ENCODE measurements at places on chromosomes 1 and 21.

DNA sequence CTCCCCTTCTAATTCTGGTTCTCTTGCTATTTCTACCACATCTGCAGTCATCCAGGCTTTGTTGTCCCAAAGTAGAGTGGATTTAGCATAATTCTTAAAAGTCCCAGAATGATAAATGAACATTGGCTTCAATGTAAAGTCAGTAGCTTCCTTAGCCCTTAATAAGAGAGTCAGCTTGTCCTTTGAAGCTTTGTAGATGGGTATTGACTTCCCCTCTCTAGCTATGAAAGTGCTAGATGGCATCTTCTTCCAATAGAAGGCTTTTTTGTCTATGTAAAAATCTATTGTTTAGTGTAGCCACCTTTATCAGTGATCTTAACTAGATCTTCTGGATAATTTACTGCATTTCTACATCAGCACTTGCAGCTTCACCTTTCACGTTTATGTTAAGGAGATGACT is 181.4 kb upstream of the B3GALT2 start:
- DNase-seq = no peak

GRCh38 chr1:46820076-46820475 is 21.2 kb downstream of the CYP4B1 start:
- DNase-seq = no peak

DNA sequence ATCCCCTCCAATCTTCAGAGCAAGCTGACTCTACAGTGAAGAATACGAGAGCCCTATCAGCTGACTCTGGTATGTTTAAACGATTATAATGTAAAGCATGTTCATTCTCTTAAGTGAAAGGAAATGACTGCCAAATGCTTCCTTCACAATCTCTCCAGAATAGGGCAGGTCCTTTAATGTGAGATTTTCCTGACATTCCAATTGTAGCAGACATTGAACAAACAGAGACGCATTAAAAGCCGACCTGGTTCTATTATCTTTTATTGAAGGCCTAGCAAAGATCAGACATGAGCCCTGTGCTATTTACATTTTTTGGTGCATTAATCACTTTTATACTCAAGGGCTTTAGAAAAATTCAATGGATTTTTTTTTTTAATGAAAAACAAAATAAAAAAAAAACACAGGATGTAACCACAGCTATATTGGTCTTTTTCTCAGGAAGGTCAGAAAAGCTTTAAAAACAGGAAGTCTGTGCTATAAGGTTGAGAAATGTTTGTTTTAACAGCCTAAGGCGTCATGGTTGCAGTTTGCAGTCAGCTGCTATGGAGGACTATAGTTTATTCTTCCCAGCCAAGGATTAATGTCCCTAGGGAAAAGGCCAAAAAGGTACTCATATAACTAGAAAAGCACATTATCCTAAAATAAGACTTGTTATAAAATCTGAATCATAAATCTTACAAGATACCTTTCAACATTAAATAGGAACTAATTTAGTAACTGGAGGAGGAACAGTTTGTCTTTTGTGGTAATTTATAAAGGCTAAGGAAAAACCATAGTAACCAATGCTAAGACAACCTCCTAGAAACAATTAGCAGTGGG is 104.8 kb downstream of the RERE start:
- DNase-seq = no peak

- no peak for DNase-seq
Observed at GRCh38 chr1:212432272-212432660, 454 bp upstream of the NENF start.

DNA sequence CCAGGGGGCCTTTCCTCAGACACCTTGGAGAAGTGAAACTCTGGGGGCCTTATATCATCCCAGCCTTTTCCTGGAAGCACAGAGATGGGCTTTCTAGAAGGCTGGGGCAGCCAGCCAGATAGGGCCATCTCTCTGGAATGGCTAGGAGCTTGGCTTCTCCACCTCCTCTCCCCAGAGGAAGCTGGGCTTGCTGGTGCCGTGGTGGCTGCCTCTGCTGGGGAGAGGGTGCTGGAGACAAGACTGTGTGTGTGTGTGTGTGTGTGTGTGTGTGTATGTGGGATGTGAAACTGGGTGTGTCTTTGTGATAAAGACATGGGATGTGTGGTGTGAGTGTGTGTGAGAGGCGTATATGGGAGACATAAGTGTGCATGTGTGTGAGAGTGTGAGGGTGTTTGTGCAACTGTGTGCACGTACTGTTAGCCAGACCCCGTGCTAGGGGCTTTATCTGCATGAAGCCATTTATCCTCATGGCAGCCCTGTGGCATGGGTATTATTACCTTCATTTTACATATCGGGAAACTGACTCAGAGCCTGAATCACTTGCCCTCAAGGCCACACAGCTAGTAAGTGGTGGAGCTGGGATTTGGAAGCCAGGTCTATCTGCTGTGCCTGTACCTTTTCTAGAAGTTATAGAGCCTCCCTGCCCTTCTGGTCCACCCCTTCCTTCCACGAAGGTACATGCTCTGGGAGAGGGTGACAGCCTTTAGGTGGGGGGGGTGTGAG is 44.2 kb downstream of the PTPRU start:
- DNase-seq = no peak

DNA sequence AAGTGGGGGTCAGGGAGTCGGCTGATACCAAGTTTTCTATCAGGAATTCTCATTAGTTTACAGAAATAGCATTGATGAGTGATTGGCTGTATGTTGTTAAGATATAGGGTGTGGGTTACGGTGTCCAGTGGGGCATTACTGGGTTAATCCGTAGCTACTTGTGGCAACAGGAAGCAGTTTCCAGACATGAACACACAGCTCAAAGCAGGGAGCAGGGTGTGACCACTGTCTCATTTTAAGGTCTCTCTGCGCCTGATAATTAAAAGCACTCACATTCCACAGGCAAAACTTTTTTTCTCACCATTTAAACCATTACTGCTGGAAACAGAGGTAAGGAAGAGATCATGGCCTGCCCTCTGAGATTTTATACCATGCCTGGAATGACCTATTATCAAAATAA is 114.9 kb downstream of the SIK1 start:
- DNase-seq = no peak

DNA sequence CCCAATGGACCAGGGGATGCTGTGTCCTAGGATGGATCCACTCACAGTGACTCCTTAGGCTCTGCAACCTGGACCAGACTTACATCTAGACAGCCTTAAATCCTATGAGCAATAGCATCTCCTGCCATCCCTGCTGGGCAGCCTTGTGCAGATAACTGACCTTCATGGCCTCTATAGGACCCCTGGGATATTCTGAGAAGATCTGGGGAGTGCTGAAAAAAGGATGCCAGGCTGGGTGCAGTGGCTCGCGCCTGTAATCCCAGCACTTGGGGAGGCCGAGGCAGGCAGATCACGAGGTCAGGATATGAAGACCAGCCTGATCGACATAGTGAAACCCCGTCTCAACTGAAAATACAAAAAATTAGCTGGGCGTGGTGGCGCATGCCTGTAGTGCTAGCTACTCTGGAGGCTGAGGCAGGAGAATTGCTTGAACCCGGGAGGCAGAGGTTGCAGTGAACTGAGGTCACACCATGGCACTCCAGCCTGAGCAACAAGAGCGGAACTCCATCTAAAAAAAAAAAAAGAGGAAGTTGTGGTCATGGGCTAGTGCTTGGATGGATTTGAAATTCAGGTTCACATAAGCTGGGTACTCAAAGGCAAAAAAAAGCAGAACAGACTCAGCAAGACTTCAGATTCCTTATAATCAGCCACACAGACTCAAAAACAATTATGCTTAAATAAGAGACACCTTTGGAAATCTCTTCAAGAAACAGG is 10.9 kb upstream of the SH2D1B start:
- DNase-seq = peak; percentile 2

GRCh38 chr1:12016182-12016581 is 3.1 kb upstream of the MIIP start:
- DNase-seq = no peak

- no peak for DNase-seq
Observed at GRCh38 chr1:117181630-117182041, 29.1 kb downstream of the VTCN1 start.

DNA sequence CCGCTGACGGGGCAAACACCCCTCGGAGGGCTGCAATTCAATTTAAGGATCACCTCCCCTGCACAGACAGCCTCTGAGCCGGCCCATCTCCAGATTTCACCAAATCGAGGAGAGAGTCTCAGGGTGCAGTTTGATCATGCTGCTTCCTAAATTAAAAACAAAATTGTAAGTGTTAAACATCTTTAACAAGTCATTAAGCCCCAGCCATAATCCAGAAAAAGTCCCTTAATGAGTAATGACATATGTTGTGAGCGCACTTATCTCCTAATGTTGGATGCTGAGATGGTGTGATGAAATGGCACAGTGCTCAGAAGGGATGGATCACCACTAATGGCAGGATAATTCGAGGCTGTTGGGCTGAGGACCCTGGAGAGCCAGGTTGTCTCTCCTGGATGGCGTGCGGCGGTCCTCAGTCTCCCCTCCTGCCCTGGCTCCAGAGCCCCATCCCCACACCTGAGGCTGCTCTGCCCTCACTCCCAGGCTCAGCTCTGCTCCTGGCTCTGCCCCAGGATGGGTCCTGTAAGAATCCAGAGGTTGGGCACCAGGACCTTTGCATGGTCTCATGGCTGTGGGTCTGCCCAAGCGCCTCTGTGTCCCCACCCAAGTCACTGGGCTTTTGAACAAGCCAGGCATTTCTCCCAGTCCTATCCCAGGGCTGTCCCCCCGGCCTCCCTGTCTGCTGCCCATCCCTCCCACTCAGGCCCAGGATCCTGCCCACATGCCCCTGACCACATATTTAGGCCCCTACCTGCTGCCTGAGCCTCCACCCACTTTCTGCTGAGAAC is 224.4 kb upstream of the POU3F1 start:
- DNase-seq = no peak

- no peak for DNase-seq
Observed at GRCh38 chr1:216325946-216326345, 97.3 kb downstream of the USH2A start.

DNA sequence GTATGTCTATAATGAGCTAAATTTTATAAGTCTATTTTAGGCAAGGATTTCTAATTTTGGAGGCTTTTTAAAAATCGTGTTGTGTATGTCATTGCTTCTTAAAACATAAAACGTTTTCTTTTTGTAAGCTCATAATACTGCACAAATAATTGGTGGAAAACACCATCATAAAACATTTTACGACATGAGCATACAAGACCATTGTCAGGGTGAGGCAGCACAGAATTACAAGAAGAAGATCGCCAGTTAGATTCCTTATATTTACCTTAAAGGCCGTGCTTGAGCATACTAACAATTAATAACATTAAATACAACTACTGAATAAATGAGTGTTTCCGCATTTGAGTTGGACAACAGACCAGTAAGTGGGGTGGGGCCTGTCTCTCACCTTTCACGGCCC is 19.1 kb upstream of the LMX1A start:
- no peak for DNase-seq

DNA sequence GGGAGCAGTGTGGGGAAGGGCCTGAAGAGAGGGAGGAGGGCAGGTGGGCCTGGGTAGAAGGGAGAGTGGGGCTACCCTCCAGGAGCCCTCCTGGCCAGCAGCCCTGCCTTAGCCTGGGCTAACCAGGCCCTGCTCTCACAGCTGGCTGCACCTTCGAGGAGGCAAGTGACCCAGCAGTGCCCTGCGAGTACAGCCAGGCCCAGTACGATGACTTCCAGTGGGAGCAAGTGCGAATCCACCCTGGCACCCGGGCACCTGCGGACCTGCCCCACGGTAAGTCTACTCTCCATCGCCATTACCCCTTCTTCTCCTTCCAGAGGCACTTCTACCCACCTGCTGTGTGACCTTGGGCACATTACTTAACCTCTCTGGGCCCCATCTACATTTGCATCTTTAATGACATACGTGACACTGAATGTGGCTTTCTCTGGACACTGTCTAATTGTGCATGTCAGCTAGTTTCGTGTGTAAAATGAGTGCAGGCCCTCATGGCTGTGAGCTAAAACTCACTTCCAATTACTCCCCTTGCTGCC is 18.9 kb downstream of the PTPRU start:
- DNase-seq = no peak

GRCh38 chr1:160519642-160520435 is 3.2 kb downstream of the SLAMF6 start:
- DNase-seq = no peak

GRCh38 chr21:24941316-24942185 is 665.7 kb downstream of the MRPL39 start:
- no peak for DNase-seq

DNA sequence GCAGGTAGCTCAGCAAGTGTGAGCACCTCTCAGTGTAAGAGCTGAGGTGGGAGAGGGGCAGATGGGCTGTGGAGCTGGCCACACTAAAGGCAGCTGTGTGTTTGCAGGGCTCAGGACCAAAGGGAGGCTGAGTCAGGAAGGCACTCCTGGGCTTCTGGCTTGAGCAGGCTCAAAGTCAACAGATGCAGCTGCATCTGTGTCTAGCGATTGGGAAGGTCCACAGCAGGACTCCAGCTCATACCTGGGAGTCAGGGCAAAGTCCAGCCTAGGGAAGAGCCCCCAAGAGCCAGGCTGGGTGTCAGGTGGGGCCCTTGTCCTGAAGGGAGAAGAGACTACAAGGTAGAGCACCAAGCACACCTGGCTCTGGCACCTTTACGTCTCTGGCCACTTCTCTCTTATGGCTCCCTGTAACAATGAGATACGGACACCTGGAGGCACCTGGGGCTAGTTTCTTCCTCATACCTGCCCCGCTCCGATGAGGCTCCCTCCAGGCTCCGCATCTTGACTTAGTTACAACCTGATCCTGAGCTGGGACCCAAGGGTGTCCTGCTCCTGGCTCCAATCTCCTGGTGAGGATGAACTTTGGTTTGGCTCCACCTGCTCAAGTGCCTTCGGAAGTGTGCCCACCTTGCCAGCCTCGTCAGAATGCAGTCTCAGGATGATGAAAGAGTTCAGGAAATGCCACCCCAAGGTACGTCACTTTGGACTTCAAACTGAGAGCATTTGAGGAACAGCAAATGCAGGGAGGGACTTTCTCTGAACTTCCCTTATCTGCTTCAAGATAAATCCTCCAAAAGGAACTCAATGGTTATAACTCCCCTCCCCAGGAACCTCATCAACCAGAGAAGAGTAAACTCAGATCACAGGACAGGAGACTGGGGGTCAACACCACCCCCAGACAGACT is 21.5 kb upstream of the SLC2A1 start:
- no peak for DNase-seq

- DNase-seq = no peak
Observed at GRCh38 chr1:63991685-63992084, 211.7 kb upstream of the UBE2U start.

DNA sequence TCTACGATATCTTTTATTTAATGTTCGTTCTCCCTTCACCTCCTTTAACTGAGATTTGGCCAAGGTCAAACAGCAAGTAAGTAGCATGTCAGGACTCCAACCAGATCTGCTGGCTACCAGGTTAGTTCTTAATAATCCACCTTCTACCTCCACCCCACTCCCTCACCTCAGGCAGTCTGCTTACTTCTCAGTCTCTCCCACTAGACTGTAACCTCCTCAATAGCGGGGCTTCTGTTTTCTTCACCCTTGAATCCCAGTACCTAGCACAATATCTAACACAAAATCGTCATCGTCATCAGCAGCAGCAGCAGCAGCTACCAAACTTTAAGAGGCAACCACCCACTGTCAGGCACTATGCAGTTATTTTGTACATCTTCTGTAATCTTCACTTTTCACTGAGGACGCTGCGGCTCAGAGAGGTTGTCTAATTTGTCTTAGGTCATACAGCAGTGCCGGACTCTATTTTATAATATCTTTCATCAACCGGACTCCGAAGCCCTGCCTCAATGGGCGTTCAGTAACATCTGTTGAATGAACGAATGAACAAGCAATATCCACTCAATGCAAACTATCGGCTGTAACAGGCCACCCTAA is 859 bp upstream of the MAGI3 start:
- DNase-seq = no peak

- DNase-seq = no peak
Observed at GRCh38 chr1:94105957-94106529, 14.9 kb downstream of the ABCA4 start.

Data from substantia nigra (tissue), 51 donors.